ENCODE measurements at places on chromosomes 16 and 17.

- DNase-seq = no peak
Measured at GRCh38 chr17:77726549-77727006, 231.9 kb upstream of the TNRC6C start.

DNA sequence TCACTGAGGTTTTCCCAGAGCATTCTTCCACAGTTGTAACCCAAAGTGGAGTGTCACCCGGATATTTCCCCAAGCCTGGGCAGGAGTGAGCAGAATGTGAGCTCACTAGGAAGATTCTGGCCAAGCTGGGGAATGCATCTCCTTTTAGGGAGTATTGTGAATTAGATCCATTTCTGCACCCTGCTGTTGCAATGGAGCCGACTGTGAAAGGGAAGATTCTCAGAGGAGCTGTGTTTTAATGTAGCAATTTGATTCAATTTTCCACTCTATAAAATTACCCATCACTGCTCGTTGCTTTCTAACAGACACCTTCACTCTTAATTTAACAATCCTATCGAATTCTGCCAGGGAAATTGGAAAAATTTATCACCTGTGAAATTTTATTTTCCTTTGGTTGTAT is 70.8 kb downstream of the SNX11 start:
- DNase-seq = no peak

- DNase-seq = no peak
Measured at GRCh38 chr17:43846963-43847371, at the start of gene CD300LG. TSS of gene CD300LG (plus strand) at chr17:43847176. CDS start at chr17:43847217, 41 bp downstream.

DNA sequence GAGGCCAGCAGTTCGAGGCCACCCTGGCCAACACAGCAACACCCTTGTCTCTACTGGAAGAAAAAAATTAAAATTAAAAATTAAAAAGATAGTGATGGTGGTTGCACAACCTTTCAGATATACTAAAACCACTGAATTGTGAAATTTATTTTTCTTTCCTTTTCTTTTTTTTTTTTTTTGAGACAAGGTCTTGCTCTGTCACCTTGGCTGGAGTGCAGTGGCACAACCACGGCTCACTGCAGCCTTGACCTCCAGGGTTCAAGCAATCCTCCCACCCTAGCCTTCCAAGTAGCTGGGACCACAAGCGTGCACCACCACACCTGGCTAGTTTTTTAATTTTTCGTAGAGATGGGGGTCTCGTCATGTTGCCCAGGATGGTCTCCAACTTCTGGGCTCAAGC is 254.4 kb downstream of the SLC39A11 start:
- no peak for DNase-seq

DNA sequence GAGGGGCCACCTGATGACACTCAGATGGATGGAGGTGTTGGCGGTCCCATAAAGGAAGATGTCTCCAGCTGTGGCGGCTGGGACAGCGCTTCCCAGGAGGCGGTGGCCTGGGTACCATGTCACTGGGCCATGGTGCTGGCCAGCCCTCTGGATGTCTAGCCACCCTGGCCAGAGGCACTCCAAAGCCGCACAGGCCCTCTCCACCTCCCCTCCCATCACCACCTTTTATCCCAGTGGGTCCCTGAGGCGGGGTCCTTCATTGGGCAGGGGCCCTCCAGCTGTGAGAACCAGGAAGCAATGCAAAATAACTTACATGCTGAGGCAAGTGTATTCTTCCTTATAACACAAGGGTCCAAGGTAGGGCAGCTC is 23.1 kb downstream of the RAB11FIP4 start:
- no peak for DNase-seq

- no peak for DNase-seq
Measured at GRCh38 chr17:1271441-1271840, 1.2 kb downstream of the BHLHA9 start.

DNA sequence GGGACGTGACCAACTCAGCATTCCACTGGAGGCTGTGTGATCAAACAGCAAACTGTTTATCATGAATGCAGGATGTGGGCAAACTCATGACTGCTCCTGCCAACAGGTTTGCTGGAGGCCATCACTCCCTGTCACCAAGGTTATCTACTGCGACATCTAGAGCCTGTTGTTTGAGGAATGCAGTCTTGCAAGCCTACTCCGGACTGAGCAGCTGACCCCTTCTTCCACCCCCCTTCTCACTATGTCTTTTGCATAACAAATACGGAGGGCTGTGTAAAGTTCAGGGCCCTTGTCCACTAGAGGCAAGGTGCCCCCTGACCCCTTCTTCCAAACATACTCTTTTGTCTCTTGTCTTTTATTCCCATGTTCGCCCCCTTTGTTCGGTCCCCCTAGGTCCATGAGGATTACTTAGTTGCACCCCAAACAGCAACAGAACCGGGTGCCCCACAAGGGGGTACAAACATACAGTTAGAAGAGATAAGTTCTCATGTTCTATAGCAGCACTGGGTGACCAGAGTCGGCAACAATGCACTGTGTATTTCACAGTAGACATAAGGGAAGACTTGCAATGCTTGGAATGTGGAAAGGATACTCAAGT is 28.7 kb downstream of the MEAK7 start:
- no peak for DNase-seq

DNA sequence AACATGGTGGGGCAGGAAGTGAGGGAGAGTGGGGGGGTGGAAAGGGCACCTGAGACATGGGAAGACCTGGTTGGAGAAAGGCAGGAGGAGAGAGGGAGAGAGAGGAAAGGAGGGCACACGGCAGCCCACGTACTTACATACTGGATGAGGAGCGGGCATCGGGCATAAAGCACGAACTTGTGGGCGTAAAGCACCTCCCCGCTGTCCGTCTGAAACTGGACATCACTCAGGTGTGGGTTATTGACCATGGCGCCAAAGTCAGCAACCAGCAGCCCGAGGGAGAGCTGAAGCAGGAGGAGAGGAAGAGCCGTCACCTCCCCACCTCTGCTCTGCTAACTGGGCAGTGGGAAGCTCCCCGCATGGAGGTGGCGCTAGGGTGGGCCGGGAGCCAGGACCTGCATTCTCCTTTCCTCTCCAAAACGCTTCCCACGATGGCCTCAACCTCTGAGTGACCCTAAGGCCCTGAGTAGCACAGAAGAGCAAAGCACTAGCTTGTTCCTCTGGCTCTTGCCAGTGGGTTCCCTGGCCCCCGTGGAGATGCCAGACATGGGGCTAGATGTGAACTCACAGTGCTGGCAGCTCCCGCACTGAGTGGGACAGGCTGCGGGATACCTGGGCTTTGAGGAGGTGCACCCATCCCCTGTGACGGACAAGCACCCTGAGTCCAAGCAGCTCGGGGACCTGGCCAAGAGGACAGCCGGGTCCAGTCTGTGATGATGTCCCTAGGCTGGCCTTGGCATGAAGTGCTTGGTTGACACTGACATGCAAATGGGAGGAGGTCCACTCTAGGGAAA is 16.9 kb downstream of the SLX4 start:
- DNase-seq = no peak

DNA sequence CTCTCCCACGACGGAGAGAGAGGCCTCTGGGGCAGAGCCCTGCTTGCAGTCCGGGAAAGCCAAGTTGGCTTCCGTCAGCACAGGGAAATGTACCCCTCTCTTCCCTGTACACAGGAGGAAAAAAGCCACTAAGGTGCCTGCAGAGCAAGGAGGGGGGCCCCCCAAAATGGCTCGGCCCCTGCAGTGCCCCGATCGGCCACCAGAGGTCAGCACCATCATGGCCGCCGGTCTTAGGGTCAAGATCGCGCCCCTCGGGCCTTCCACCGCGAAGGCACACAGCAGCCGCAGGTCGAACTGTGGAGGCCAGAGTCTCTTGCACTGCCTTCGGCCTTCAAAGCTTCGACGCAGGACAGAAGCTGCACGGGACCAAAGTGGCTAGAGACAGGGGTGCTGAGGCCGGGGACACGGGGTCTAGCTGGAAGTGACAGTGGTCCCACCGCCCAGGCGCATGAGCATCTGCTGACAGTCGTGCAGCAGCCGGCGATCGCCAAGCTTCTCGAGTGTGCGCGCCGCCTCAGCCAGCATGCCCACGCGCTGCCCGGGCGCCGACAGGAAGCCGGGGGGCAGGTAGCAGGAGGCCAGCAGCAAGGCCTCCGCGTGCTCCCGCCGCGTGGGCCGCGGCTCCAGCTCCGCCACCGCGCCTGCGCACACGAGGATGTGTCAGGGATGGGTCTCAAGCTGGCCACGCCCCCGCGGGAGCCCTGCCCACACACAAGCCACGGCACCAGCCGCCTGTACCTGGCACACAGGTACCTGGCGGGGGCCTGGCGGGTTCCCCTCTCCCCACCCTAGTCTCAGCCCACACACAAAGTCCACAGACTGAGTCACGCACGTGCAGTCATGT is 24.4 kb downstream of the SREBF1 start:
- peak; percentile 51 for DNase-seq

DNA sequence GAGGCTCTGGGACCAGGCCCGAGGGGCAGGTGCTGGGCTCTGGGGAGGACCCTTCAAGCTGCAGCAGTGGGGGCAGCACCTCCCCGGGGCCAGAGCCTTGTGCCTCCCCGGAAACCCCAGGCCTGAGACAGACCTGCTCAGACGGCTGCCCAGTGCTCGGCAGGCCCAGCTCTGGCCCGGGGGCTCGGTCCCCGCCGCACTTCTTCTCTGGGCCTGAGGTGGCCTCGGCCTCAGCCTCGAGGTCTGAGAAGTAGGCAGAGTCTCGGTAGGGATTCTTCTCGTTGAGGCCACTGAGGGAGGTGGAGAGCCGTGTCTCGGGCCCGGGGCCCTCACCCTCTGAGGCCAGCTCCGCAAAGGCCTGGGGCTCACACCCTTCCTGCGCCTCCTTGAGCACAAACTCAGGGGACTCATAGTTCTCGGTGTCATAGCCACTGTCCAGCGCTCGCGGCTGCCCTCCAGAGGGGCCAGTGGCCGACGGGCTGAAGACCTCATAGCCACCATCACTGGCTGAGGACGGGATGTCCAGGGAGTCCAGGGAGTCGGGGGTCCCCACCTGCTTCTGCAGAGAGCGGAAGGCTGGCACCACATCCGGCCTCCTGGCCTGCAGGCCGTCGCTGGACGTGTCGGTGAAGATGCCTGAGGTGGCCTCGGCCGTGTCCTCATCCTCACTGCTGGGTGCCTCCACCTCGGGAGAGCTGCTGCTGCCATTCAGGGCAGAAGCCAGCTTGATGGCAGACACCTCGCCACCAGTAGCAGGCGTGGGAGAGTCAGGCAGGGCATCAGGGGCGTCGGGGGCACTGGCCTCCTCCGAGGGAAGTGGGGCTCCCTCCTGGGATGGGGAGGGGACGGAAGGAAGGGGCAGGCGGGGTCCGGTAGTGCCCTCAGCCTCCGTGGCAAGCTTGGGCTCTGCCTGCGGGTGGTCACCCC is 44.3 kb upstream of the PVALEF start:
- DNase-seq = no peak

DNA sequence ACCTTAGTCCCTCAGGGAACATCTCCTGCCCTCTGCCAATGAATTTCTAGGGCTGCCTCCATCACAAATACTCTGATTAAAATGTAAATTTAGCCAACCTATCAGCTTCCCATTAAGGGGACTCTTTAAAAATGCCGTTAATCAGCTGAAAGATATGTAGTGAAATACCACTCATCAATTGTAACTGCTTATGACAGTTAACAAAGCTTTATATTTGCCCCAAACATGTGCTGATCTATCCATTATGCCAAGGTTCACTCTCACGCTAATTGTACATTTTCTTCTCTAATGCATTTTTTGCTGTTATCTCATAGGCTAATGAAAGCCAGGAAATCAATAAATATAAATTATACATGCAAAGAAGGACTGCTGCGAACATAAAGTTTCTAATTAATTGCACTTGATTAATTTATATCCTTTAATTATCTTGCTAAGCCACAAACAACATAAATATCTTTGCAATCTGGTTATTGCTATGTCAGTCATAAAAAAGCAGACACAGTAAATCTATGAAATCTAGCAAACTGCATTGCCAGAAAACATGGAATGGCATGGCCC is 601.4 kb upstream of the SALL1 start:
- DNase-seq = no peak

GRCh38 chr17:75160211-75160610 is 5.9 kb upstream of the JPT1 start:
- no peak for DNase-seq

DNA sequence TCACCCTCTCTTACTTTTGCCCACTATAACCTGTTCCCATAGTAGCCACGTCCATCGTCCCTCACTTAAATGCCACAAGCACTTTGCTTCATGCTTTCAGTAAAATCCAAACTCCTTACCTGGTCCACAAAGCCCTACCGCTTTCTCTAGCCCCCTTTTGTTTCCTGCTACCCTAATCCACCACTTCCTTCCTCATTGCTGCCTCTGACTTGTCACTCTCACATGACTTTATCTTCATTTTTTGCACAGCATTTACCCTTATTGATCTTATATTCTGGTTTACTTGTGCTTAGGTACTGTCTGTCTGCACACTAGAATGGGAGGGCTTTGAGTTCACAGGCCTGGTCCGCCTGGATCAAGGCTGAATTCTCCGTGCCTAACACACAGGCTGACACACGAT is 340.0 kb downstream of the XYLT1 start:
- DNase-seq = no peak

GRCh38 chr16:74700116-74700437 is 585 bp downstream of the MLKL start:
- no peak for DNase-seq

GRCh38 chr16:60363566-60363965 is 1629.5 kb upstream of the GOT2 start:
- DNase-seq = no peak

GRCh38 chr17:60415146-60415545 is 7.1 kb upstream of the CHCT1 start:
- DNase-seq = no peak

DNA sequence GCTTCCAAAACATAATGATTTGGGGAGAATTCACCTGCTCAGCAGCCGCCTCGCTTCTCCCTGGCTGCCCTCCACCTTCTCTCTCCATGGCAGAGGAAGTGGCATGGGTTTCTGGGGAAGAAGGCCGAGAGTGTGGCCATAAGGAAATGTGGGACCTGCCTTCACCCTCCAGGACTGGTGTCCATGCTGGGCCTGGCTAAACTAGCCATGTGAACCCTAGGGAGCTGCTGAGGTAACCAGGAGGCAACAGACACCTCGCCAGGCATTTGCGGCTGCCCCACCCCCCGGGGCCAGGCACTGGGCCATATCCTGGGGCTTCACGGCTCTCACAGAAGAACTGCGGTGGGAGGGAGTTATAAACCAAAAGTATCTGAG is 9.9 kb upstream of the CMTM4 start:
- DNase-seq = no peak

DNA sequence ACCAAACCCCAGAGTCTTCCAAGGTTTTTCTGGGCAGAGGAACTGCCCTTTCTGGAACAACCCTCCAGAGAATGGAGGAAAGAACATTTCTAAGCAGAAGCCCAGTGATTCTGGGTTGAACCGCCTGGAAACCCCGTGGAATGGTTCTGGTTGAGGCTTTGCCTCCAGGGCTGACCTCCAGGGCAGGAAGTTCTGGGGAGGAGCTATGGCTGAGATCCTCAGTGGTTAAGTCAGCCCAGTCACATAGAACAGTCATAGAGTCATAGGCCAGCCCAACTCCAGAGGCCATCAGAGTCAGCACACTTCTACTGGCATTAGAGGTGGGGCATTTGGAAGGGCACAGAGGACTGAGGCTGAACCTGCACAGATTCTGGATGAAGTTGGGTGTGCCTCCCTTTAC is 65.9 kb downstream of the SPACA3 start:
- no peak for DNase-seq

All from activated T-helper 1 cell treated with anti-CD3 and anti-CD28 coated beads, Interleukin-2, amount 50 U/mL, for 16 hours (primary cell).